NCI-H2107 (cell line): ENCODE measurements at places on chromosomes 11 and 22.

- DNase-seq, result no peak
These were observed 4.9 kb downstream of the ADORA2A start for GRCh38 chr22:24432059-24432853.

DNA sequence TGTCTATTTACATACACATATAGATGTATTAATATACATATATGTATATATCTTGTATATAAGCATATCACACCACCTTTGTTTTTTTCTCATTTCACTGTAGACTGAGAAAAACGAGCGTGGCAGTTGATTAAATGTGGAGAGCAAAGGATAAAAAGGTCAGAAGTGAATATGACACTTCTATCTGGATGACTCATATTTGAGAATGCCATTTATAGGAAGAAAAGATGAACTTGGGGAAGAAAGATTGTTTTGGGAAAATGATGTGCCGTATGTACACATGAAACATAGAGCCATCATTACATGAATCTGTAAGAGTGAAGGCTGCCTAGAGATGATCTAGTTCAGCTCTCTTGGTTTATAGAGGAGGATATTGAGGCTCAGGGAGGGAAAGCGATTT is 28.7 kb downstream of the AMOTL1 start:
- DNase-seq, result no peak

DNA sequence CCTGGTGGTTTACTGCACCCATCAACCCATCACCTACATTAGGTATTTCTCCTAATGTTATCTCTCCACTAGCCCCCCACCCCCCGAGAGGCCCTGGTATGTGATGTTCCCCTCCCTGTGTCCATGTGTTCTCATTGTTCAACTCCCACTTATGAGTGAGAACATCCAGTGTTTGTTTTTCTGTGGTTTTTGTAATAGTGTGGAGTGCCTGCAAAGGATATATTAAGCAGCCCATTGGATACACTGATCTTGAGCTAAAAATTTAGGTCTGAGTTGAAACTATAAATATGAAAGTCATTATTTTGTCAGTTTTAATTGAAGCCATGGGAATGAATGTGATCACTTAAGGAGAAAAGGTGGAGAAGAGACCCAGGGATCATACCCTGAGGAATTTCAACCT is 23.0 kb downstream of the MRPL48 start:
- DNase-seq, result no peak

DNA sequence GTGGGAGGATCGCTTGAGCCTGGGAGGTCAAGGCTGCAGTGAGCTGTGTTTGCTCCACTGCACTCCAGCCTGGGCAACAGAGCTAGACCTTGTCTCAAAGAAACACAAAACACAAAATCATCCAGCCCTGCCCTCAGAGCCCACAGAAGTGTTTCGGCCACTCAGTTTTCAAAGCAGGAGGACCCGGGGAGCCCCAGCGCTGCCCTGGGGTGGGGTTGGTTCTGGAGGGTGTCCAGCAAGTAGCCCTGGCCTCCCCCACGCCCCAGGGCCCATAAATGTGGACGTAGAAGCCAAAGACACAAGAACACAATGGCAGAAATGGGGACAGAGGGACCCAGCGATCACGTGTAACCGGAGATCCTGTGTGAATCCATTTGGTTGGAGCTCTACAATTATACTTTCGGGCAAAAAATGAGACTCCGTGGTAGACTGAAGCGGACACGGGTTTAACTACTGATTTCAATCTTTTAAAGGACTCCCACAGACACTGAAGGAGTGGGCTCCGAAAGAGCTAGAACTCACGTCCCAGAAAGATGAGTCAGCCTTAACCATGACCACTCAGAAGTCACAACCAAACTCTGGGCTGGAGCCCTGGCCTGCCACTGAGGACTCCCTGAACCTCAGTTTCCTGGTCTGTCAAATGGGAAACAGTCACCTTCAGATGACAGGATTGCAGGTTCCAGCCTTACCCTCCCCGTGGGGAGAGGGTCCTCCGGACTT is 9.0 kb upstream of the CYTH4 start:
- no peak for DNase-seq

- no peak for DNase-seq
These were observed 83.4 kb downstream of the MRTFA start for GRCh38 chr22:40553014-40553554.

DNA sequence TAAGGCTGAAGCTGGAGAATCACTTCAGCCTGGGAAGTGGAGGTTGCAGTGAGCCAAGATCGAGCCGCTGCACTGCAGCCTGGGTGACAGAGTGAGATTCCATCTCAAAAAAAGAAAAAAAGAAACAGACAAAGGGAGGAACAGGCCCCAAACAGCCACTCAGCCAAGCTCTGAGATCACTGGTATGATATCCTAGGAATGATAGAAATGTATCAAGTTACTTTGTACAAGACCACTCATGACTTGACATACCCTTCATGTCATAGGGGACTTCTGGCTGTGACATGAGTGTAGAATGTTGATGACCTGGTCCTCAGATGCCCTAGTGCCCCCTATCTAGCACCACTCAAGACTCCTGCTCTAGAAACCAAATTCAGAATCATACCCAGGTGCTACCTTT is 216.5 kb downstream of the NAV2 start:
- DNase-seq, result no peak

DNA sequence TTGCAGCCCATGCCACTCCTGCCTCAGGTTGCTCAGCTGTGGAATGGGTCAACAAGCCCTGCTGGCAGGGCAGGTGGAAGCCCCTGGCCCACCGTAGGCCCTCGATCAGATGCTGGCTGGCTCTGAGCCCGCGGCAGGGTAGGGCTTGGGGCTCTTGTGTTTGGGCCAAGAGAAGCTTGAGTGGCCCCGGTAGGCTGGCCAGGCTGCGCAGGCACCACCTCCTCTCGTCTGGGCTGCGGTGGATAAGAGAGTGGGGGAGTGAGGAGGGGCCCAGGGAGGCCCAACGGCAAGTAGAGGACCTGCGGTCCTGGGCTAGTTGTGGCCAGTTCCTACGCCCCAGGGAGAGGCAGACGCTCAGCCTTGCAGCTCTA is 115.2 kb downstream of the CEP164 start:
- no peak for DNase-seq
